ENCODE measurements at places on chromosomes 3 and 15.

GRCh38 chr15:42363487-42363886 lies 4.2 kb downstream of the CAPN3 start:
- DNase-seq, result no peak

DNA sequence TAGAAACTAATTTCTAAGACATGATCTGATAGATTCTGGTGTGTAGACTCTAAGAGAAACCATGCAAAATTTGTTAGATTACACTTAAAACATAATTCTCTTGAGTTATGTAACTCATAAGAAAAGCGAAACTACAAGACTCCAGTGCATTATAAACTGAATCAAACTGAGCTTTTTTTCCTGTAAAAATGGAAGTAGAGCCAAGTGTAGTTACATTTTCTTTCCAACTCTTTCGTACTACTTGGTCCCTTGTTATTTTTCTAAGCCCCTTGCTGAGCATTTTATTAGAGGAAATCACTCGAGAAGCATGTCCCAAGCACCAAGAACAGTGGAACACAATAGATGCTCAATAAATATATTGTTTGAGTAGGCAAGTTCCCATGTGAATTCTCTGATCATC lies 130.2 kb downstream of the GADL1 start:
- DNase-seq, result no peak

GRCh38 chr3:181687731-181688130 lies 24.0 kb upstream of the SOX2 start:
- DNase-seq, result no peak

DNA sequence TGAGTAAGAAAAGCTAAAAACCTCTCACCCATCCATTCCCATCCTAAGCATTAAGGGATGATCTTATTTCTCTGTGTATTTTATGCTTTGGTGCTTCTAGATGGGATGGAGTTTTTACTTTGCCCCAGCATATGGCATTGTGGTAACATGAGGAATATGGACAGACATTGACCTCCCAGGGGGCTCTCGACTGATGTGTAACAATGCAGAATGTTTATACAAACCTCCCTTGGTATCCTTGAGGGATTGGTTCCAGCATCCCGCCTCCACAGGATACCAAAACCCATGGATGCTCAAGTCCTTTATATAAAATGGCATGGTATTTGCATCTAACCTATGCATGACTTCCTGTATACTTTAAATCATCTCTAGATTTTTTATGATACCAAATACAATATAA lies 21.6 kb downstream of the PDIA5 start:
- no peak for DNase-seq

- DNase-seq, result no peak
Measured at GRCh38 chr15:36066757-36067156, 512.7 kb upstream of the CDIN1 start.

GRCh38 chr15:55573224-55573623 lies 14.9 kb downstream of the PYGO1 start:
- DNase-seq, result no peak

GRCh38 chr3:41933154-41933676 lies 28.7 kb downstream of the ULK4 start:
- DNase-seq, result no peak

DNA sequence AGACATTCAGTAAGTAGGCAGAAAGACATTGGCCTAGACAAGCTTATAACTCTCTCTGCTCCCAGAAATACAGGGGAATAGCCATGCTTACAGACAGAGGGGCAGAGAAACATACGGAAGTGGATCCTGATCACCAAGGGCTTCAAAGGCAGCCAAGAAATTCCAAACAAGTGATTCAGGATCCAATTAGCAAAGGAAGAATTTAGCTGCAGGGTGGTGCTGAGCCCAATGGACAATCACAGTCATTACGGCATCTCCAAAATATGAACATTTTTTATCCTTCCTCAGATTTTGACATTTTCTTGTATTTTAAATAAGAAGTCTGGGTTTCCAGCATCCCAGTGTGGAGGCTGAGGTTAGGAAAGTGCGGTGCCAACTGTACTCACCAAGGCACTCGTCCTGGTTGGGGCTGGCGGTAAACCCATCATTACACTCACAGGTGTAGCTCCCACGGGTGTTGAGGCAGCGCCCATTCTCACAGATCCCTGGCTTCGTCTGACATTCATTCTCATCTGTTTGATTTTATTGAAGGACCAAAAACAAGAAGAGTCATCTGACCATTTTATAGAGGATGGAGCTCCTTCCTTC lies 96.8 kb downstream of the DUT start:
- no peak for DNase-seq

DNA sequence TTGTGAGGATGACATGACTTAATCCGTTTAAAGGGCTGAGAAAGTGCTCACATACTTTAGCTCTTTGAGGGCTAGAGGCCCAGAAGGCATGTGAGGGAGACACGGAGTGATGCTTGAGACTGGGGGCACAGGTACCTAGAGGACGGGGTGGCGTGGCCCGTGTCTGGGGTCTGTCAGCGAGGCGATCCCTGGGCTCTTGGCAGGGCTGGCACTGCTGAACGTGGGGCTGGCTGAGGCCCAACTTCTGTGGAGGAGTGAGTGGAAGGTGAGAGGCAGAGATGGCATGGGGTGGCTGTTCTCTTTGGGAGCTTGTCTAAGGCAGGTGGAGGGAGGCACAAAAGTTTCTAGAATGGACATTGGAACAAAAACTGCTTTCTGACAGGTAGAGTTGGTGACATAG lies 9.5 kb downstream of the SEMA4B start:
- DNase-seq, result no peak

DNA sequence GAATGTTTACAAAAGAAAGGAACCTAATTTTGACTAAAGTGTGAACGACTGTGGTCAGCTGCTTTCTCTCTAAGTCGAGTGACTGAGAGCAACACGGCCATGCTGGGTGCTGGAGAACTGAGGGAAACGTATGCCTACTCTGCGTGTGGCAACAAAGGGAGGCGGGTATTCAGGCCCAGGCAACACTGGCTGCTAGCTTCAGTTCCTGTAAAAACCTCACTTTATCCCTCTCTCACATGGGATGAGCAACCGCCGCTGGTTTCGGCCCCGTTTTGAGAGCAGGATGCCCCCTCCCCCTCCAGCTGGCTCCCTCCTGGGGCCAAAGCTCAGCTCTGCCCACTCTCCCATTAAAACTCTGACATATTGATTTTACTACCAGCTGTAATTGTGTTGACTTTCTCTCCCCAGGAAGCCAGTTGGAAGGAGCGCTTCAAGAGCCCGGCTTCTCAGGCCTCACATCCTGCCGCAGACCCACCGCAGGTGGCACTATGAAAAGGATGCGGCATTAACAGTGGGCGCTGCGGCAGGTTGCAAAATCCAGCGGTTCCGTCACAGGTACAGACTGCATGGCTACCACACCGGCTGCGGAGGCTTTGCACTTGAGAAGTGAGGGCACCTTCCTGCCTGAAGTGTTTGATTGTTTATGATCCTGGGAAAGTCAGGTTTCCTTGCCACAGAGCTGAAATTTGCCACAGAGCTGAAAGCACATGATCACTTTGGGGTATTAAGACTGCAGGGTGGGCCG lies 12.7 kb downstream of the PLXND1 start:
- no peak for DNase-seq

GRCh38 chr3:76370749-76371520 lies 585.6 kb upstream of the ZNF717 start:
- DNase-seq, result no peak

DNA sequence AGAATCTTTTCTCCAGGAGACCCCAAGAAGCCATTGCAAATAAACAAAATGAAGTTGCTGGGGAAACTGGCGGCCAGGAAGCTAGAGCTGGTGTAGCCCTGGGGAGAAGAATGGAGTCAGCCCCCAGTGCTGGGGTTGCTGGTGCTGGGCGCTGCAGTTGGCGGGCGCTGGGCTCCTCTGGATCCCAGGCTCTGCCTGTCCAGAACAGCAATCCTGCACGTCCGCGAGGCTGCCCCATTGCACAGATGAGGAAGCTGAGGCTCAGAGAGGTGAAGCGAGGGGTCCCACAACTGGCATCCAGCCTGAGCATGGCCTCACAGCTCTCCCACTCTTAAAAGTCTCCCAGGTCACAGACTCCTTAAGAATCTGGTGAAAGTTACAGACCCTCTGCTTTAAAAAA lies 161.1 kb downstream of the OR4M2 start:
- no peak for DNase-seq

GRCh38 chr3:107184375-107184774 lies 192.9 kb upstream of the CCDC54 start:
- DNase-seq, result no peak

GRCh38 chr3:22594990-22595389 lies 608.1 kb upstream of the UBE2E2 start:
- DNase-seq, result no peak

DNA sequence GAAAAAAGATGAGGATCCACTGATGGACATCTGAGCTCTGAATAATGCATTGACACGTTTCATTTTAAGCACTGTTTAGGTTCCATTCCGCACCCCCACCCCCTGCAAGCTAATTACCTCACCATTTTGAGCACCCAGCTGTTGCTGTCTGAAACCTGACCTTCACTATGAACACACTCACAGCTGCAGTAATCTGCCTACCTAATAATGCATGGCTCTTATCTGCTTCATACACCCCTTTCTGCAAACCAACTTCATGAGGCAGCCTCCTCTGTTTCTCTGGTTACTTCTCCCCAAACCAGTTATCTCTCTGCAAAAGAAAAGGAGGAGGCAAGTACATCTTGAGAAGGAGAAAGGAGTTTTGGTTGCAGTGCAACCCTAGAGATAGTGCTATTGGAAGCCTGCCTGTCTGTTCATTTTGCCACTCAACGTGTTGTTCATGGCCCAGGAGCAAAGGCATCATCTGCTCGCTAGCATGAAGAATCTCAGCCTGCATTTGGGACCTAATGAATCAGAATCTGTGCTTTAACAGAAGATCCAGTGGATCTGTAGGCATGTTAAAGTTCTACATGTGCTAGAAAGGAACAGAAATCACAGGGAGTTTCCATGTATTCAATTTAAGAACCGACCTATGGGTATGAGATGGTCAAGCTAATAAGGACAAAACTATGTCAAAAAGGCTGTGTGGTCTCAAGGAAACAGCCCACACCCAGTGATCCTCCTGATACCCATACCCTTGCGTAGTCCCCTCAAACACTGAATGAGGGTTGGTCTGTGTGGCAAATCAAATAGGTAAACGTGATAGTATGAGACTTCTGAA lies 87.2 kb downstream of the MB21D2 start:
- no peak for DNase-seq

DNA sequence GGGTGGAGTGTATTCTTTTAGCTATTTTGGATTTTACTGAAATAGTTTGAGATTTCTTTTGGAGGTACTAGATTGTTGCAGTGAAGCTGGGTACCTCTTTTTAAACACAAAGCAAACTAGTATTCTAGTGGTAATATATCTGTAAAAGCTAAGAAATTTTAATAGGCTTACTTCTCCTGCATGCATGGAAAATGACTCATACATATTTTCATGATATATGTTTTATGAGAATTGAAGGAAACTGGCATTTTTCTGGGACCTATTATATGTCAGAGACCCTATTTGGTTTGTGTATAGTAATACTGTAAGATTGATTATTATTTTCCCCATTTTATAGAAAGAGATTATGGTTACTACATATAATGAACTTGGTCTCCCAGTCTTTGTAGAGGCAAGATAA lies 851.0 kb downstream of the DIPK2A start:
- no peak for DNase-seq

- no peak for DNase-seq
Measured at GRCh38 chr3:171132873-171133272, 106.4 kb upstream of the SLC2A2 start.

DNA sequence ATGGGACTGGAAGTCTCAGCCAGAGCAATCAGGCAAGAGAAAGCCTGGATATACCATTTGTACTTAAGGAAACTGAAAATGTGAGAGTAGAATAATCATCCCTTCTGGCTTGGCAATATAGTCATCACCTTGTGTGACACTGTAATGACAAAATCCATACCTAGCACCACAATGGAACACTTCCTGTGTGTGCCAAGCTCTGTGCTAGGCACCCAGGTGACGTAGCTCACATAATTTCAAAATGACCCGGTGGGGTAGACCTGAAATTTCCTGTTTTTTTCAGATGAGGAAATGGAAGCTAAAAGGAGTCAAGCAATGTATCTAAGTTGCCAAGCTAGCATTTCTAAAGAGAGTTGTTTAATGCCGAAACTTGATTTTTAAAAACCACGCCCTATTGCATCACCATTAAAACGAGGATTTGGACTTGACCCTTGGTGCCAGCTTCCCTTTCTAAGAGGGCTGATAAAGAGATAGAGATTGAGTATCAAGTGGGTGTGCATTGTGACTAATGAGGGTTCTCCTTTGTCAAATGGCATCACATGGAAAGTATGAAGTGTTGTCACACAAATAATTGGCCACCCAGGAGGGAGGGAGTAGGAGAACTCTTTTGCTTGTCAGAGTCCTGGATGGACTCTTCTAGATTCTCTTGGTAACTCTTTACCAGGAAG lies 141.3 kb upstream of the PDZRN3 start:
- no peak for DNase-seq

DNA sequence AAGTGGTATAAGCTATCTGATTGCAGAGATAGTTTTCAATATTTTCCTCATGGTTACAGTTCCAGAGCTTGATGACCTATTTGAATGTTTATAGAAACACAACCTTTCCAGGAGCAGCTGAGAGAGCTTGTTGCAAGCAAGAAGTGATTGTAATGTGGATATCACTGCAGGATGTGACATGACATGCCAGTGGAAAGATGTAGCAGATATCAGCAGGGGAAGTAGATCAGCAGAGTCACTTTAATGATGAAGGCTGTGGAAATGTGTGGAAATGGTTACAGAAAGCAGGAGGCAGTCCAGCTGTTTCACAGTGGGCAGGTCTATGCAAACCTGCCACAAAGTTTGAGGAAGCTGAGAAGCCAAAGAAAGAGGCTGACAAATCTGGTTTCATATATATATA lies 21.0 kb downstream of the TMEM158 start:
- DNase-seq, result no peak

DNA sequence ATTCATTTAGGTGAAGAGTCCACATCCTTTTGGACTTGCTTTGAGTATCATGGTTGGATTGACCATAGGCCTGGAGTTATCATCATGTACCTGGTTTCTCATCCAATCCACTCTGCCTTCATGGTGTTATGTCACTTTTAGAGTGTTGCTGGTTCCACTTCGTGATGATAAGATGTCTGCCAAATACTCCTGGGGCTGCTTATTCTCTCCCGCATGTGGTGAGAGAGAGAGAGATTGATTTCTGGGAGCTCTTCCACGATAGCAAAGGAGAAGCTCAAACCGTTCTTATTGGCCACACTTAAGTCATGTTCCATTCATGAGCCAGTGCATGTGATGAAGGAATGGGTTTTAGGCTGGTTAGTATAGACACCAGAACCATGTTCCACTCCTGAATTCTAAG lies 47.6 kb downstream of the MITF start:
- DNase-seq, result no peak

Measured in cerebellar nuclear complex (tissue), 1 donor.